ENCODE measurements at places on chromosomes 1 and 21.
A peak's percentile ranks its signal among the peaks of the same experiment; 100 is the strongest.

- no peak for DNase-seq
Observed at GRCh38 chr1:119715542-119715941, 3.8 kb downstream of the PHGDH start.

GRCh38 chr1:161021970-161022353 is 1.0 kb upstream of the F11R start:
- no peak for DNase-seq

DNA sequence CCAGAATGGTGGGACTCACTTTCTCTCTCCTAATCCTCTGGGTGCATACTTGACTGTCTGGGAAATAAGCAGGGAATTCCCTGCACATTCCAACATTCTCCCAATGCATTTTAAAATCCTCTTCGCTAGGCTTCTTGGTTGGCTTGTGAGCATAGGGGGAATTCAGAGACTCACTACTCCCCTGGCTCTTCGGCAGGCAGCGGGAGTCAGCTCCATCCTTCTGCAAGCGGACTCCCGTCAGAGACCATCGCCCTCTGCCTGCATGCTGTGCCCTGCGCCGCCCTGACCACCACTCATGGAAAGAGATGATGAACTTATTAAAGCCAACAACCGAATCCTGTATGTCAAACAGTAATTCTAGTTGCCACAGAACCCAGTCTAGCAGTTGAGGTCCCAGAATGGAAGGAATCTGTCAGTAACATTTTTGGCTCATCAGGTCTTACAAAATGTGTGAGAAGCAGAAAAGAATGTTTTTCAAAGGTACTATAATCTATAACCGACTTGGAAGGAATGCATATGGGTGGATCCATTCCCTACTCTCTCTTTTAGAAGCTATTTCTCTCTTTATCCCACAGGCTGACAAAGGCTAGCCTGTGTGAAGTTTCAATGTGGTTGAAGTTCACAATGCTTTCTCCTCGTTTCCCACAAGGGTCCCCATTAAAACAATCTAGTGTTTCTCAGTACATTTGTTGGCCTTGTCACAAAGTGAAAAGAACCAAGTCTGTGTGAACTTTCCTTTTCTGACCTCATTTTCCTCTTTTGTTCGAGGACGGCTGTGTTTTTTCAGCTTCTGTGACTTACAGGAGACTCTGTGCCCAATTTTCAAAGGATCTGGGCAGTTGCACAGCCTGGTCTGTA is 119.1 kb upstream of the ADAR start:
- DNase-seq = no peak

DNA sequence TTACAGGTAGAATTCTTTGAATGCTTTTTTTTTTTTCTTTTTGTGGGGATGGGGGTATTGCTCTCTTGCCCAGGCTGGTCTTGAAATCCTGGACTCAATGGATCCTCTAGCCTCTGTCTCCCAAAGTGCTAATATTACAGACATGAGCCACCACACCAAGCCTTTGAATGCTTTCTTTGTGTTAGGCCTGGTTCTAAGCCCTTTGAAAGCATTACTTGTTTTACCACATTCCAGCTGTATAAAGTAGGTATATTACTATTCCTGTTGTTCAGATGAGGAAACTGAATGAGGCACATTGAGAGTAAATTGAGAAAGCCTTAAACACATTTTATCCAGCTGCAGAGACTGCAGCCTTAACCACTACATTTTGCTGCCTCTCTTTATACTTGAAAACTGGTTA is 841.8 kb upstream of the ADGRL4 start:
- DNase-seq = no peak

GRCh38 chr1:150976879-150977694 is 2.5 kb upstream of the CERS2 start:
- peak; percentile 52 for DNase-seq

- no peak for DNase-seq
Observed at GRCh38 chr1:21269461-21270085, 20.7 kb downstream of the ECE1 start.

DNA sequence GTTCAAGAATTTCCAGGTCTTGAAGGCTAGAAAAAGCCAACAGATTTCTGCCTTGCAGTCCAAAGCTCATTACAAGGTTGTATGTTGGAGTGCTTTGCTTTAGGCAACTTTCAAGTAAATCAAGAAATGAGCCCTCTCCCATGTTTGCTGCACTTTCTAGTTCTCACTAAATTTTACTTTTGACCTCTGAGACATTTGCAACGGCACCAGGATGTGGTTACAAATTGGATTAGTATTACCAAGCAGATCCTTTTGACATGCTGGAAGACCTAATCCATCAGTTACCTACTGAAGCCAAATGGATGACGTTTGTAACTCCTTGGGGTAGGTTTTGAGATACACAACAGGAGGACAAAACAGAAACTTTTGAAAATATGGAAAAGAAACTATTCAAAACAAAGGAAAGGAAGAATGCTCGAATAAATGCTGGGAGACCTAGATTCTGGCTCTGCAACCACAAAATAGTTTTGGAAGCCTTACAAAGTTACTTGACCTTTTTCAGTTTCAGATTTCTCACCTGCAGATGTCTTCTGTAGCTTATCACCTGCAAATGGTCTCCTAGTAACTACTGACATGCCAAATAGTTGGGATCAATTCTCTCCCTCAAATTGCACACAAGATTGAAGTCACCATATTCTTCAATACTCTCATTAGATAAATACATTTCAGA is 251.7 kb upstream of the ADGRL2 start:
- DNase-seq = no peak

GRCh38 chr1:216303690-216304089 is 119.6 kb downstream of the USH2A start:
- no peak for DNase-seq

DNA sequence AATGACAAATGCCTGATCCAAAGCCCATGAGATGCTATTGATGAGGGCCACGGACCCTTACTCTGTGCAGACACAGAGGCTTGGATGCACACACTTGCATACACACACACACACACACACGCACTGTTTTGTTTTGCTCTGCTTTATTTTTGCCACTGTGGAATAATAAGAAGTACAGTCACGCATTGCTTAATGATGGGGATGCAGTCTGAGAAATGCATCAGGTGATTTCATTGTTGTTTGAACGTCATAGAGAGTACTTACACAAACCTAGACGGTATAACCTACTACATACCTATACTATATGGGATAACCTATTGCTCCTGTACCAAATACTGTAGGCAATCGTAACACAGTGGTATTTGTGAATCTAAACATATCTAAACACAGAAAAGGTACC is 104.4 kb downstream of the RHOU start:
- DNase-seq = no peak

GRCh38 chr1:59151860-59152259 is 145.0 kb upstream of the FGGY start:
- no peak for DNase-seq

GRCh38 chr1:200708769-200709168 is 29.9 kb upstream of the CAMSAP2 start:
- no peak for DNase-seq

GRCh38 chr1:223152399-223152798 is 9.4 kb upstream of the TLR5 start:
- DNase-seq = no peak

DNA sequence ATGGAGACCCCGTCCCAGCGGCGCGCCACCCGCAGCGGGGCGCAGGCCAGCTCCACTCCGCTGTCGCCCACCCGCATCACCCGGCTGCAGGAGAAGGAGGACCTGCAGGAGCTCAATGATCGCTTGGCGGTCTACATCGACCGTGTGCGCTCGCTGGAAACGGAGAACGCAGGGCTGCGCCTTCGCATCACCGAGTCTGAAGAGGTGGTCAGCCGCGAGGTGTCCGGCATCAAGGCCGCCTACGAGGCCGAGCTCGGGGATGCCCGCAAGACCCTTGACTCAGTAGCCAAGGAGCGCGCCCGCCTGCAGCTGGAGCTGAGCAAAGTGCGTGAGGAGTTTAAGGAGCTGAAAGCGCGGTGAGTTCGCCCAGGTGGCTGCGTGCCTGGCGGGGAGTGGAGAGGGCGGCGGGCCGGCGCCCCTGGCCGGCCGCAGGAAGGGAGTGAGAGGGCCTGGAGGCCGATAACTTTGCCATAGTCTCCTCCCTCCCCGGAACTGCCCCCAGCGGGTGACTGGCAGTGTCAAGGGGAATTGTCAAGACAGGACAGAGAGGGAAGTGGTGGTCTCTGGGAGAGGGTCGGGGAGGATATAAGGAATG is 505 bp downstream of the LMNA start:
- DNase-seq = no peak

DNA sequence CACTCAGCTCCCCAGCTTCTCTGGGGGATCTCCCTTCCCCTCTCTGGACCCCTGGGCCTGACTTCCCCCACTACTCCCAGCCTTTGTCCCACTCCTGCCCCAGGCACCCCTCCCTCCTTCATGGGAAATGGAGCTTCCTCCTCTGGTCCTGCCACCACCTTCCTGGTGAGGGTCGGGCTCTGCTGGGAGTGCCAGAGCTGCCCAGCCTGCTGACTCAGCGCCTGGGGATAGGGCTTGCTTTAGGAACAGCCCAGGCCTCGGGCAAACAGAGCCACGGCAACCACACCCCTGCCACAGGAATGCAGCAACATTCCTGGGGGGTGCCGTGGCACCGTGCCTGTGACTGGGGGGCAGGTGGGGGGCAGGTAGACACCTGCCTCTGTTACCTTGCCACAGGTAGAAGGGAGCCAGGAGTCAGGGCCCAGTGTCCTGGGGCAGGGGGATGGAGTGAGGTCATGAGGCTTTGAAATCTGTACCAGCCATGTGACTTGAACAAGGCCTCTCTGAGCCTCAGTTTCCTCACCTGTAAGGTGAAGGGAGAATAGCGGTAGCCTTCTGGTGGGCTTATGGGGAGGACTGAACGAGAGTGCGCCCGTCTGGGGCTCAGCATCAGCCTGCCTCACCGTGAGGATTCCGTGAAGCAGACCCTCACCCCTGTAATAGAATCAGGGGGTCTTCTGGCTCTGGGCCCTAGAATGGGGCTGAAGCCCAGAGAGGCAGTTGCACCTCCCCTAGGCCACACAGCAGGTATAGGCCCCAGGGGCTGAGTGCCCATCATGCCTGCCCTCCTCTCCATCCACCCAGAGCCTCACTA is 17.8 kb upstream of the EPHA2 start:
- no peak for DNase-seq

DNA sequence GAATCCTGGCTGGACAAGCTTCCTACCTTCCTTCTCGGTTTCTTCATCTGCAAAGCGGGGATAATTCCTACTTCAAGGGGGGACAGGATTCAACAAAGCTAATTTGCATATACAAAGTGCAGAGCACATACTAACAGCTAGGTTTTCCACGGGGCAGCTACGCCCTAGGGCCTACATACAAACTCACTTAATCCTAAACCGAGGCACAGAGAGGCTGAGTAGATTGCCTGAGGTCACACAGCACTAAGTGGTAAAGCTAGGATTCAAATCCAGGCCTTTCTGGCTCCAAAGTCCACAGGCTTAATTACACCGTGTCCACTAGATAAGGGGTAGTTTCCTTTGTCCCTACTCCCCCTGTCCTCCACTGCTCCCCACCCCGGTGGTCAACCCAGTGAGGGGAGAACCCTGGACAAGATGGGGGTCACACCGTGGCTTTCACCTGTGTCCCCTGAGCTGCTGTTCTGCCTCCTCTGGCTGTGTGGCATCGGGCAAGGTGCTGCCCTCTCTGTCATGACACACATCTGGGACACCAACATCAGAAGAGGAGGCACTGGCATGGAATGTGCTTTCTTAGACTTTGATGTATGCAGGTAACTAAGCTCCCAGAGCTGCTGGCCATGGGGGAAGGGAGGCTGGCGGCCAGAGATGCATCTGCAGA is 44.5 kb downstream of the TAS1R2 start:
- DNase-seq = no peak

DNA sequence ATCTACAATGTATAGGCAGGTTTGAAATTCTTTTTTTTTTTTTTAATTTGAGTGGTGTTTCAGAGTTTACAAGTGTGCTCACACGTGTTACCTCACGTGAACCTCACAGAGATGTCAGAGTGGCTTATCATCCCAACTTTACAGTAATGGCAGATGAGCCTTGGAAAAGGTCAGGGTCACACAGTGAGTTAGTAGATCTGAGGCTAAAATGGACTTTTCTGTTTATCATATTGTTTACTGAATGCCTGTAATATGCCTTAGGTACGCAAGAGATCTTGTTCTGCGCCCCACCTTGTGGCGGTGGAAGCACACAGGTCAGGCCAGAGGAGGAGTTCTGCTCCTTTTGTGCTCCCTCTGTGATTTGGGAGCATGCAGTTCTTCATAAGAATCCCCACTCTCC is 80.0 kb downstream of the DYRK1A start:
- DNase-seq = no peak

GRCh38 chr1:243539636-243540035 is 283.8 kb downstream of the SDCCAG8 start:
- DNase-seq = no peak

GRCh38 chr1:187872550-187872949 is 1043.8 kb downstream of the PLA2G4A start:
- DNase-seq = no peak

- no peak for DNase-seq
Observed at GRCh38 chr1:18531503-18531845, 50.7 kb downstream of the KLHDC7A start.

DNA sequence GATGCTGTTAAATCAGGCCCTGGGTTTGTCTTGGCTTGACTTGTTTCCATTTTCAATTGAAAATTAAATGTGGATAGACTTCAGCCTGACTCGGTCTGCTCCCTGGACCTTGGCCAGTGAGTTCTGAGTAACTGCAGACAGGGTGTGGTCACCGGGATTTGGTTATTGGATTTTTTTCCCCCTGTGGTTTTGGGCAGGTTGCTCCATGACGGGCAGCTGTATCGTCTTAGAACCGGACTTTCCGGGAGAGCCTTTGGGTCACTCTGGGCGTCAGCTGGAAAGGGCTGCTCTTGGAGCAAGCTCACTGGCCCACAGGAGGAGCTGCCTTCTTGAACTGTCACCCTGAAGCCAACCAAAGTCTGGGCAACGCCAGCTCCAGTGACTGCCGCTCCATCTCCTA is 75.0 kb downstream of the CLIC6 start:
- DNase-seq = no peak

DNA sequence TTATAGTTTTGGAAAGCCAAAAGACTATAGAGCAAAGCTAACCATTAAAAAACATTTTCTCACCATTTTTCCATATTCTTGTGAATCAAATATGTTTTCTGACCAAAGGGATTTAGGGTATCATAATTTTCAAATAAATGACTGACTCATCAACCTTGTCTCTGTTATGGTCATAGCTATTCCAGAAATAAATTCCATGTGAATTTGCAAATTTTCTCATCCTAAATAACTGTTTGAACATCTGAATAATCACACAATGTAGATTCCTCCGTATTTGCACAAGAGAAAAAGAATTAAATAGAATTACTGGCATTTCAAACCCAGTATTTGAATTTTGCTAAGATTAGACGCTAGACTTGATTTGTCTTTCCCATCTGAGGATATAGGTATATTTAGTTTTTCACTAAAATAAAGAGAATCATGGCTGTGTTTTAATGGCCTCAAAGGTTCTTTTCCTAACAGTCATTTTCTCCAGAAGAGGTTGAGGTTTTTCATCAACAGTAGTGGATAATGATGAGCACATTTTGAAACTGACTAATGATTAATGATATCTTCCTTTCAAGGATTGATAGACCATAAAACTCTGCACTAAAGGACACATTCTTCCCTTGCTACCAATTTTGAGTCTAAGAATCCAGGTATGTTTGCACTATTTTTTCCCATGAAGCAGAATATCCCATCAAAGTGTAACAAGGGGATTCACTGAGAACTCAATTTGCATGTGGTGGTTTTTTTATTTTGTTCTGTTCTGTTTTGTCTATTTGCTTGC is 9.5 kb upstream of the DUSP23 start:
- DNase-seq = no peak

- no peak for DNase-seq
Observed at GRCh38 chr1:62084310-62084890, 110.2 kb upstream of the L1TD1 start.

- no peak for DNase-seq
Observed at GRCh38 chr1:55196433-55197035, 18.6 kb downstream of the USP24 start.

- DNase-seq = no peak
Observed at GRCh38 chr1:187067160-187067559, 238.4 kb downstream of the PLA2G4A start.

All from DND-41 (cell line).